ENCODE measurements at places on chromosomes 6 and 20. TPM values are rescaled to one million over a fixed set of nuclear protein-coding genes. Genes with fewer than 3 reads are reported as not detected.

EDN3 gene
- not detected for total RNA-seq

GRCh38 chr6:108699290-108700041 is 138.7 kb downstream of the FOXO3 start:
- no peak for DNase-seq

GRCh38 chr20:1119128-1119505 is 715 bp downstream of the PSMF1 start:
- peak; percentile 12 for DNase-seq

GRCh38 chr6:160327981-160328380 is 20.2 kb upstream of the SLC22A3 start:
- no peak for DNase-seq

DNA sequence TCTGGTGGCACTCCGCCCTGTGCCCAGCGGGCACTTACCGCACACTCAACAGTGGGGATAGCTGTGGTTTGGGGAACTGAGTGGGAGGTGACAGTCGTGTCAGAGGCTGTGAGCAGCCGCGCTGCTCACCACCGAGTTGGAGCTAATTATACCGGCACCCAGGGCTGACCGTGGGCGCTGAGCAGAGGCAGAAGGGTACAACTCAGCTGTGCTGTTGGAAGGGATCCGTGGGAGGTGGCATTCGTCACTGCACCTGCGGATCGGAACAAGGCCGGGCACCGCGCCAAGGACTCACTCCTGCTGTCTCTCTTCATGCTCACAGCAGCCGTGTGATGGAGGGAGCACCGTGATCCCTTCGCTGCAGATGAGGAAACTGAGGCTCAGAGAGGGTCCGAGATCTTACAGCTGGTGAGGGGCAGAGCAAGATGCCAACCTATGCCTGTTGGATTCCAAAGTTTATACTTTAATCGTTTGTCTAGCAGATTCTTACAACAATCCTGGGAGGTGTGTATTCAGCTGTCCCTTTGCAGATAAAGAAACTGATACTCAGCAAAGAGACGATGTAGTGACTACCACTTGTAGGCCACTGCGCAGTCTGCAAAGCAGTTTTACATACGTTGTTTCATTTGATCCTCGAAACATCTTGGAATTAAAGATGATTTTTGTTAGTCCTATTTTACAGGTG is 713 bp upstream of the ELMO2 start:
- DNase-seq: peak; percentile 53

GRCh38 chr6:11692451-11693376 is 85.9 kb downstream of the ADTRP start:
- DNase-seq: no peak

DNA sequence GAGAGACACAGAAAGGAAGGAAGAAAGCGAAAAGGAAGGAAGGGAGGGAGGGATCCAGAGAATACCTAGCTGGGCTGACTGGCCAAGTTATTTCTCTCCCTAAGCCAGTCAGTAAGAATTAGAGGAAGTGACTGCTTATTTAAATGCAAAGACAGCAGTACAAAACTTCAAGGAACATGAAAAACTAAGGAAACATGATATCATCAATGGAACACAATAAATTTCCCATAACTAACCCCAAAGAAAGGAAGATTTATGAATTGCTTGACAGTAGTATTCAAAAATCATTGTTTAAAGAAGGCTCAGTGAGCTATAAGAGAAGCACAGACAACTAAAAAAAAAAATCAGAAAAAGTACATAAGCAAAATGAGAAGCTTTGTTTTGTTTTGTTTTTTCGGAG is 252.3 kb upstream of the SASH1 start:
- DNase-seq: no peak

Measured in bronchial epithelial cell (primary cell).